ENCODE measurements at places on chromosomes 2 and 18.

GRCh38 chr2:145304501-145304900 lies 784.6 kb upstream of the ZEB2 start:
- DNase-seq: no peak

DNA sequence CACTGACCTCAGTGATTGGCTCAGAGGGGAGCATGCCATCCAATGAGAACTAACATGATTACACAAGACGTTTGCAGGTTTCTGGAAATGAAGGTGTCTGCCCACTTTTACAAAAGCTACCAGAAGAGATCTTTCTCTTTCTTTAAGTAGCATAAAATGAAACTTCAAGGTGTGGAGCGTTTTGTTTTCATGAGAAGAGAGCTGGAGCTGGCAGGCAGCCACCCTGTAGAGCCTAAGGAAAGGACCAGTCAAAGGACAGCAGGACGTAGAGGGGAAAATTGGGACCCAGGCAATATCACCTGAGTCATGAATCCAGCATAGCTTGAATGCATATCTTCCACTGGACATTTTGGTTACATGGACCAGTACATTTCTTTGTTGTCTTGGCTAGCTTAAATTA lies 331.0 kb downstream of the EPHA4 start:
- no peak for DNase-seq

- DNase-seq: no peak
Measured at GRCh38 chr2:53867773-53868172, 8.0 kb upstream of the GPR75 start.

GRCh38 chr2:96207774-96208142 lies 869 bp downstream of the STARD7 start:
- no peak for DNase-seq

DNA sequence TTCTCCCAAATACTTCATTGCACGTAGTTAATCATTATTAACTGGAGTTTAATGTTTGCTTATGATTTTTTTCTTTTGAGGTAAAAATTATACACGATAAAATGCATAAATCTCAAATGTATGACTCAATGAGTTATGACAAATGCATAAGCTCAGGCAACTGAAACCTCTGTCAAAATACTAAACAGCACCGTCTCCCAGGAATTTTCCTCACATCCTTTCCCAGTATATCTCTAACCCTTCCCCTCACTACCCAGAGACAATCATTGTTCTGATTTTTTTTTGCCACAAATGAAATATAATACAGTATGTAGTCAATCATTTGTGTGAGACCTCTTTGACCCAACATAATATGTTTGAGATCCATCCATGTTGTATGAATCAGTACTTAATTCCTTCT lies 606.5 kb downstream of the CPS1 start:
- DNase-seq: no peak

DNA sequence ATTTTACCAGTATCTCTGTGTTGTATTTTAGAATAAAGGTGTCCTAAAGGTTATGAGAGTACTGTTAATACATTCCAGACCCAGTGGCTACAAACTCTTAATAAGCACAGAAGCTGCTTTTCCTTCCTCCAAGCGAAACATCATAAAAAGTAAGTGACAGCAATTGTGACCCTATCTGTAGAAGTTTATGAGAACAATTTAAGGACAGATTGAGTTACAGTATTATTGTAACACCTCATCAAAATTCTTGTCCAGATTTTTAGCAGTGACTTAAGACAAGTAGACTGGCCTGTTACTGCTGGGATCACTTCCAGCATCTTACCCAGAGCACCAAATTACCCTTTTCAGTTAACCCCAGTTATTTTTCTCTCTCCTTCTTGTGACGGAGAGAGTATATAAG lies 154.6 kb downstream of the ERBB4 start:
- DNase-seq: no peak

GRCh38 chr2:163859951-163860350 lies 124.1 kb upstream of the FIGN start:
- DNase-seq: no peak

DNA sequence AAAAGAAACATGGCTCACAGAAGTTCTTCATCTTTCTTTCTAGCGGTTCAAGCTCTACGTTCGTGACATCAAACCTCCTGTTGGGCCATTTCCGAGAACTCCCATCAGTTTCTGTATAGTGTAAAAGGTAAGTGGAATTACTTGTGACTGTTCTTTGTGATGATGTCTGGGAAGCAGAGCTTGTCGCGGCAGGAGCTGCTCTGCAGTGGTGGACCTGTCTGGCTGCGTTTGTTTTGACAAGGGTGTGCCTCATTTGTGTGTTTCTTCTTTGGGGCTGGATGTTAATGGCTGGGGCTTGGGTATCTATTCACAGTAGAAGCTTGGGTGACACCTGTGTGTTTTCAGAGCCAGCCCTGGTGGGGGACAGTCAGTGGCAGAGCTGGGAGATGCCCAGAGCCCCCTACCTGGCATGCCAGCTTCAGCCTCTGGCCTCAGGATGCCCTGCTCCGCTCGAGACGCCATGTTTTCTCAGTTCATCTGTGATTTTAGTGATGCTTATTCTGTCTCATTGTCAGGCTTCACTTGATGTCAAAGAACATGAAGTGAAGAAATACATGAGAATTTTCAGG lies 59.6 kb downstream of the LDLRAD4 start:
- no peak for DNase-seq

- DNase-seq: no peak
Measured at GRCh38 chr2:46074501-46074900, 222.7 kb upstream of the EPAS1 start.

DNA sequence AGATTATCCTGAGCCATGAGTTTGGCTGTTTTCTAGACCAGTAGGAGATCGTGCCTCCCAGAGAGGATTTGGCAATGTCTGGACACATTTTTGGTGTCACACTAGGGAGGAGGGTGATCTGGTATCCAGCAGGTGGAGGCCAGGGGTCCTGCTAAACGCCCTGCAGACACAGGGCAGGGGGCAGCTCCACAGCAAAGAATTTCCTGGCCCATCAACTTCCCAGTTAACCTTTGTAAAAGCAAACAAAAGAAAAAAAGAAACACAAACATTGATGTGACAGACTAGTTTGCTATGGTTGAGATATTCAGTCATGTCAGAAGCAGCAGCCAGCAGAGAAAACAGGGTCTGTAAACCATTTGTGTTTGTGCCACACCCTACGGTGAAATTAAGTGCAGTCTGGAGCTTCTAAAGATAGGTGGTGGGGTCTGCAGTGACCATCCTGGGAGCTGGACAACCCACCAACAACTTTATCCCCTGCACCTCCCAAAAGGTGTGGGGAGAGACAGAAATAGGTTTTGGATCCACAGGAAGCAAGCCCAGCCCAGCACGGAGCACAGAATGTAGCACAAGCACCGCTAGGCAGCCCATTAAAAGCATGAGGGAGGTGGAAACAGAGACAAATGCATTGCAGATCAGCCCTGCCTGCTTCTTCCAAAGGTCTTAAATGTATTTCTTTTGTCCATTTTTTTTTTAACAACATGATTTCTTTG lies 232.5 kb downstream of the MYT1L start:
- no peak for DNase-seq

- DNase-seq: no peak
Measured at GRCh38 chr2:100677611-100678185, 114.9 kb downstream of the PDCL3 start.
